ENCODE measurements at places on chromosomes 1 and 21. TPM values are rescaled to one million over a fixed set of nuclear protein-coding genes. Genes with fewer than 3 reads are reported as not detected.

Gene S100A1
- 1,023 TPM for total RNA-seq

Gene KRTAP7-1
- not detected for total RNA-seq

Gene ADCY10
- 0.13 TPM for total RNA-seq

Gene CELF3
- not detected for total RNA-seq

GRCh38 chr1:113931451-113931851 is 2.3 kb downstream of the HIPK1 start:
- H3K27me3 ChIP-seq, result no peaks in the 10 kb centered on the region
- no peaks in the 10 kb centered on the region for H3K36me3 ChIP-seq
- H3K27ac ChIP-seq, result no peak overlapping the region
- H3K4me1 ChIP-seq, result peaks cover 50% of the 10 kb centered on the region

DNA sequence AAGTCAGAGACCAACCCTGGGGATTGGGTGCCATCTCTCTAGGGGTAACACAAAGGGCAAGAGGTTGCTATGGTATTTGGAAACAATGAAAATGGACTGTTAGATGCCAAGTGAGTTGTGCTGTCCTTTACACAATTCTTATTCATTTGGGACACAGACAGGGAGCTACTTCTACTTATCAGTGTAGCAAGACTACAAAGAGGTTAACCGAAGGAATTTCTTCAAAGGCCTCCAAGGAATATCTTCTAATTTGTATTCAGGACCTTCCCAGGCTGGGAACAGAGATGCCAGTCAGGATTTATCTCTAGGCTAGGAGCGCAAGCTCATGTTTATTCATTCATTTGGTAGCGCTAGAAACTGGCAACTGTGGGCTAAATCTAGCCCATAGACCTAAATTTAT is 2.6 kb downstream of the NAXE start:
- DNase-seq, result no peak
- H3K4me3 ChIP-seq, result no peak overlapping the region
- no peak overlapping the region for H3K27ac ChIP-seq
- peaks cover 12% of the 10 kb centered on the region for H3K4me1 ChIP-seq
- H3K27me3 ChIP-seq, result no peaks in the 10 kb centered on the region

DNA sequence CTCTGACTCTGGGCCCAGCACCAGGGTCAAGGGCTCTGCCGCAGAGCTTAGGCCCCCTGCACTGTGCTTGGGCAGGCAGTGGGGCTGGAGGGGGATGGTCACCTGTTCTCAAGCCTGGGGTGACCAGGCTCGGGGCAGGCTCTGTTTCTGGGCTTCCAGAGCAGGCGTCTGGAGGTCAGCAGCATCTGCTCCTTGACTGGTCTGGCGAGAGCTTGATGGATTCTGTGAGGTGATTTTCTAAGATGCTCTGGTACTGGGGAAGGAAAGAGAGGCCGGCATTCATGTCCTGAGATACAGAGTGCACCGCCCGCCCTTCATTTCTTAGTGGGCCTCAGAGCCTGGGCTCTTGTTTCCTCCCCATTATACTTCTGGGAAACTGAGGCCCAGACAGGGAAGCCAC is 24.5 kb downstream of the RAB7B start:
- peaks cover 8% of the 10 kb centered on the region for H3K36me3 ChIP-seq
- no peaks in the 10 kb centered on the region for H3K4me1 ChIP-seq
- no peak overlapping the region for H3K27ac ChIP-seq
- H3K27me3 ChIP-seq, result no peaks in the 10 kb centered on the region
- no peak for DNase-seq

DNA sequence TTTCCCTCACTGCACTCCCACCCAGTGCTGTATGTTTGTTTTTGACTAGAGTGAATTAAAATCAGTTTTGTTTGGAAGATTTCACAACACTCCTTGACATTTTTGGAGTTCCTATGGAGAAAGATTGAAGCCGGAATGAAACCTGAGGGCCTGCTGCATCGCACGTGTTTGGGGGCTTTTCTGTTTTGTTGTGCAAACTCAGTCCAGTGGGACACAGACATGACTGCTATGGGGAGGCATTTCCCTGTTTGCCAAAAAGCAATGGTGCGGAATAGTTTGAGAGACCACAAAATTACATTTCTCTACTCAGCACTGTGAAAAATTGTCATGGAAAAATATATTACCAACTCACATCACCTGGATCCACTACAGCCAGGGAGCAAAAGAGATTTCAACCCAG is 43.8 kb upstream of the KCNE2 start:
- no peaks in the 10 kb centered on the region for H3K4me1 ChIP-seq
- no peaks in the 10 kb centered on the region for H3K36me3 ChIP-seq
- DNase-seq, result no peak
- no peak overlapping the region for H3K4me3 ChIP-seq
- no peaks in the 10 kb centered on the region for H3K27me3 ChIP-seq
- no peak overlapping the region for H3K27ac ChIP-seq

GRCh38 chr21:44078411-44078981 is 28.7 kb upstream of the PWP2 start:
- no peak overlapping the region for H3K27ac ChIP-seq
- peaks cover 14% of the 10 kb centered on the region for H3K4me1 ChIP-seq
- no peak overlapping the region for H3K4me3 ChIP-seq
- H3K27me3 ChIP-seq, result no peaks in the 10 kb centered on the region
- peaks cover 99% of the 10 kb centered on the region for H3K36me3 ChIP-seq

DNA sequence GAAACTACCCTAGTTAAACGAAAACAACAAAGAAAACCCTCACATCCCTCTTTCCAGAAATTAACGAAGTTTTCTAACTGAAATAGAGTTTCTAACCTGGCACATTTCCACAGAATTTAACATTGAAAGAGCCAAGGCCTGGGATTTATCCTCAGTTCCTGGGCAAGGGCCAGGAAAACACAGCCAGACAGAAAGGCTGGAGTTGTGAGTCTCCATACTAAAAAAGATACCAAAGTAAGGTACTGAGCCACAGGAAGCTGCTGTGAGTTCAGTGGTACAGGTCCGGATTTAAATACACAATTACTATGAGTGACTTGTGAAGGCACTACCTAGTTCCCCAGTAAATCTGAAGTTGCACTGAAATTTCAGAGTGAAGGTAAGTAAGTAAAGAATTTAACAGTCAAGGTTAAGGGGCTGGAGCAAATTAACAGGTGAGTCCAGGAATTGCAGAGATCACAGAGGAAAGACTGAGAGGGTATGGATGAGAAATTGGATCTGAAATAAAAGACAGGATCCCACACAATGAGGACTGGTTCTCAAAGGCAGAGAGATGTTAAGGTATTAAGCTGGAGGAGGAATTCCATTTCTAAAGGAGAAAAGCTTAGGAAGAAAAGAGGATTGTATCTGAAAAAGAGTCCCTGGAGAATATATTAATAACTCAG is 905 bp downstream of the LIX1L start:
- peaks cover 12% of the 10 kb centered on the region for H3K36me3 ChIP-seq
- H3K4me3 ChIP-seq, result peak overlapping the region; percentile 65
- no peaks in the 10 kb centered on the region for H3K27me3 ChIP-seq
- H3K27ac ChIP-seq, result peak overlapping the region; percentile 94
- peak; percentile 65 for DNase-seq
- peaks cover 8% of the 10 kb centered on the region for H3K4me1 ChIP-seq

- H3K4me1 ChIP-seq, result peaks cover 27% of the 10 kb centered on the region
- H3K27me3 ChIP-seq, result no peaks in the 10 kb centered on the region
- no peak for DNase-seq
Measured at GRCh38 chr1:153698923-153699714, 20.6 kb downstream of the NPR1 start.
